ENCODE measurements at places on chromosomes 3 and 15.

- DNase-seq, result no peak
These were observed 21.7 kb downstream of the DZIP1L start for GRCh38 chr3:138093721-138094120.

DNA sequence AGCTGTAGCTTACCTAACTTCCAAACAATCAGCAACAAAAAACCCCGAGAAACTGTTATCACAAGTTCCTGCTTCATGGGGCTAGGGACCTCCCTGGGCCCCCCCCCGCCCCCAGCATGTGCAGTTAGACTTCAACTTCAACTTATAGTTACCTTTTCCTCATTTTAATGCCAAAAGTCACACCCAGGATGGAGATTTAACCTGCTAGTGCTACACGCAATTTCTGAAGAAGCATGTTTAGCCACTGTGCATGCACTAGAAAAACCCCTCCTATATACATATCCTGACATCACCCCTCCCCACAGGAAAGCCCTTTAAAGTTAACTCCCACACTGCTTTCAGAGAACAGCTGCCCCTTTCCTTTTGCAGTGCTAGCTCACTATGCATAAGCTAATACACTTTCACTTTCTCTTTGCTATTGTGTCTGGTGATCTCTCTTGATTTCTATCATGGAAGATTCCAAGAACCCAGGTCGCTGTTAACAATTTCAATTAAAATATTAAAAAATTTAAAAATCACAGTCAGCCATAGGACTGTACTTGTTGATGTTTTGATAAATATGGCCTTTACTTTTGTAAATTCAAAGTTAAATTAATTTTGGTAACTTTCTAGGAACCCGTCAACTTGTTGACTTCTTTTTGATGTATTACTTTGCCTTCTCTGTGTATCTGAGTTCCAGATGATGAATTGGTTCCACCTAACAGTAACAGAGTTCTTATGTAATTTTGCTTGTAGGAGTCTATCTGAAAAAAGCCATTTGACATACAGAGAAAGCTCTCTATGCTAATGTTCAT, 75.2 kb upstream of the ACAD9 start:
- DNase-seq, result no peak

DNA sequence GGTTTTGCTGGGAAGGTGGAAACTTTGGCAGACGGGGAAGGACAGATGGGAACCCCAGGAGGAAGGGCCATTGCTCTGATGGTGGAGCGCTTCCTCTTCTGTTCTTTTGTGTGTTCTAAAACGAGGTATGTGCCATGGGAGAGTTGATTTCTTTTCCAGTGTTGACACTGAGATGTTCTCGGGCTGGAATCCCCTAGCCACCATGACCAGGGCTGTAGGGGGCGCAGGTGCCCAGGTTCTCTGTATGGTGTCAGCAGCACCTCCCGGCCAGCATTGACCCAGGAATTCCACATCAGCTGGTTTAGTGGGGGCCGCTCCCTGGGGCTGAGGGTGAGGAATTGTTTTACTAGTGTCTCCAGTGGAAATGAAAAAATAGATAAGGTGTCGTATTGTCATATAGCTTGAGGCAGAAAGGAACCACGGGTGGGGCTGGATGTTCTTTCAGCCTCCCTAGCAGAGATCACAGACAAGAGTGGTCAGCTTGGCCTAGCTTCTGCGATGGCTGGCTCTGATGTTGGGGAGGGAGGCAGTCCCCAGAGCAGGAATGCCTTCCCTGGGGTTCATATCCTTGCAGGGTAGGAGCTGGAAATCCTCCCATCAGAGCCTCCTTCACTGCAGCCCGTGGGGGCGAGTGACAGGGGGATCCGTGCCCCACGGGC, 34.2 kb upstream of the ACAD9 start:
- no peak for DNase-seq

DNA sequence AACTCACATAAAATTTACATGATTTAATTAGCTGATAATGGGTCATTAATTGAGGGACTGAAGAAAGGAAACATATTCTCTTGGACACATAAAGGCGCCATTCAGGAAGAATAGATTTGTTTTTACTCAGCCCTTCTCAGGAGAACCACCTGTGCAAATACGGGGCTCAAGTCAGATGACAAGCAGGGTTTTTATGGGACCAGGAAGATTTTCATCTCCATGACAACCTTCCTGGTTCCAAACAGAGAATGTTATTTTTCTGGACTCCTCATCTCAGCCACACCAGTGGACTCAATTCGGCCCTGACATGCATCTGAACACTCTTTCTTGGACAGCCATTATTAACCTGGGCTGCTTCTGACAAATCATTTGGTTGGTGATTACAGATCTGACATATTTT, 120.5 kb downstream of the PDZRN3 start:
- no peak for DNase-seq

DNA sequence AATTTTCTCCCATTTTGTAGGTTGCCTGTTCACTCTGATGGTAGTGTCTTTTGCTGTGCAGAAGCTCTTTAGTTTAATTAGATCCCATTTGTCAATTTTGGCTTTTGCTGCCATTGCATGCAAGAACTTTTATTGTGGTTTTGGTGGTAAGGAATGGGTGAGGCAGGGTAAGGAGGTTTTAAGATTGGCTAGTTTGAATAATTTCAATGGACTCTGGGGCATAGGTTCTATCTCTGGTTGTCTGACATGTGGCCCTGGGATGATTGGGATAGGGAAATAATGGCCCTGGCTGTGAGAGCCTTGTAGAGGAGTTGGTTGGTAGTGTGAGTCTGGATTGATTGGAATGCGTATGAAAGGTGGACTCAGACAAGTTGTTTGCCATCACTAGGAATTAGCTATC, 38.0 kb downstream of the SEC22A start:
- no peak for DNase-seq

GRCh38 chr15:66847565-66847991, 145.5 kb downstream of the SMAD6 start:
- no peak for DNase-seq

- DNase-seq, result no peak
These were observed 73.0 kb downstream of the KLF13 start for GRCh38 chr15:31399544-31400171.

- peak; percentile 16 for DNase-seq
These were observed 113.9 kb downstream of the OXNAD1 start for GRCh38 chr3:16378920-16379319.

GRCh38 chr15:98002866-98003265, 42.4 kb downstream of the ARRDC4 start:
- no peak for DNase-seq

- no peak for DNase-seq
These were observed 15.3 kb upstream of the KBTBD12 start for GRCh38 chr3:127899766-127900165.

GRCh38 chr3:169044331-169045113, 619.0 kb downstream of the MECOM start:
- peak; percentile 82 for DNase-seq

DNA sequence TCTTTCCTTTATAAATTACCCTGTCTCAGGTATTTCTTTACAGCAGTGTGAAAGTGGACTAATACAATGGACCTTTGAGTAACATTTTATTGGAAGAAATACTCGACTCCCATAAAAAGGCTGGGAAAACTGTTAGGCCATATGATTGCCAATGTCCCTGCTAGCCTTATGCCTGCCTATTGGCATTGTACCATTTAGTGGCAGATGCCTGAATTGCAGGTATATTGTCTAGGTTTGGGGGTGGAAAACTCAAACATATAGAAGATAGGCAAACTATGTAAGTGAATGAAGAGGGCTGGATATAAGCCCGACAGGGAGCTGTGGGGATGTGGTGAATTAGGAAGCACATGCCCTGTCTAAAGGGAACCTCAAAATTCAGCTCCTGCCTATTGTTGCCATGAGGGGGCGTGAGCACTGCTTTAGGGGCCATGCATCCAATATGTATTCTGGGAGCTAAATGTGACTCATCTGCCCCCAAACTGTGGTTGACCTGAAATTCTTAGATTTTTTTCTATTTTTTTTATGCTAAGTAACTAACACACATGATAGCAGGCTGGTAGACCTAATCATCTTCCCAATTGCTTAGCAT, 65.2 kb upstream of the TRA2B start:
- DNase-seq, result peak; percentile 44

GRCh38 chr3:51722362-51722761, 15.5 kb downstream of the GRM2 start:
- no peak for DNase-seq

DNA sequence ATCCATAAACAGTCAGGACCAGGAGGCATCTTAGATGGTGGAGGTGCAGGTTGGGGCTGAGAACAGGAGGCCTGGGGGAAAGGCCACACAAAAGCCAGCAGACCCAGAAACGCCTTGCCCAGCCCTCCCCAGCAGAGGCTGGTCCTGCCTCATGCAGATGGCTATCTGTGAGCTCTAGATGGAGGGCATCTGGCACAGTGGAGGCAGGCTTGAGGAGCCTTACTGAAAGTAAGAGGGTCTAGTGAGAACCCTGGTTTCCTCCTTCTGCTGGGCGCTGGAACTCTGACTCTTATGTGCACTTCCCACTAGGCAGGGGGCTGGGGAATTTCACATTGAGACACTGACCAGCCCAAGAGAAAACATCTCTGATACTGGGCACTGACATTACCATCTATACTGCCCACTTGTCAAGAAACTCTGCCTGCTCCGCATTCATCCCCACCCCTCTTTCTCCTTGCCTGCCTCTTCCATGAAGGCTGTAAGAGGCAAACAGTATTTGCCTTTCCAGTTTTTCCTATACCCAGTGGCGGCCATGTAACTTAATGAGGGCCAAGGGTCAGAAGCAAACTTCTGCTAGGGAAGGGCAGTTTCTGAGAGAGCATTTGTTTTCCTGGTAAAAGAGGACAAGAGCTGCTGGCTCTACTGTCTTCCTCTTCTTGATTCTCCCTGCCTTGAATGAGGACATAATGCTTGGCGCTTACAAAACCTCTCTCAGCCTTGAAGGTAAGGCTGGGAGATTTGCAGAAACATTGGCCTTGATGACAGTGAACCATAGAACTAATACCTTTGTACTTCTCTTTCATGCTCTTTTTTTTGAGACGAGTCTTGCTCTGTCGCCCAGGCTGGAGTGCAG, 4.4 kb upstream of the SCN5A start:
- no peak for DNase-seq

GRCh38 chr3:127214975-127215374, 22.0 kb downstream of the PRR23E start:
- DNase-seq, result no peak

DNA sequence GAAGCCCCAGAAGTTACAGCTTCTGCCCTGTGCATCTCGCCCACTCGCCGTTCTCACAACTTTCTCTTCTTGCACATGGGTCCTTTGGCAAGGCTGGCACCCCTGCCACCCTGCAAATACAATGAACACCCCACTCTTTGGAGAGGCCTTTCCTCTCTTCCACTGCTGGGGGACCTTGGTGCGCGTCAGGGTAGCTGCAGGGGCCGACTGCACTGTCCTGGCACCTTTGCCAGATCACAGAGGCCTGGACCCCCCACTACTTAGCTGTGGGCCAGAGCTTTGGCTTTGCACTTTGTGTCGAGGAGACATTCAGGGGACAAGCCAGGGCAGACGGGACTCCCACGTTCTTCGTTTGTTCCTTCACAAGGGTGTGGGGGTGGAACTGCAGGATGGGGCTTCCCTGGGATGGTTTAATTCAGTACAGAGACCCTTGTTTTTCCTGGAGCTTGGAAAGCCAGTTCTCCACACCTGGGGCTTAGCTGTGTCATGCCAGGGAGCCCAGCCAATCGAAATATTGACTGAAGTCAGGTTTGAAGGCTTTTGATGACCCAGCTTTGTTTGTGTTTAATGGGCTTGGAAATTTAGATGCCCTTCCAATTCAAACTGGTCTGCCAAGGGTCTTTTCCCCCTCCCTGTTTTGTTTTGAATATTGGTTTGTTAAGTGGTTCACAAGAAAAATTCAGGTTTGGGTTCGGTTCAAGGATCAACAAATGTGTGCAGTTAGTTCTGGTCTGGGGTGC, 256.1 kb upstream of the TLE3 start:
- no peak for DNase-seq

DNA sequence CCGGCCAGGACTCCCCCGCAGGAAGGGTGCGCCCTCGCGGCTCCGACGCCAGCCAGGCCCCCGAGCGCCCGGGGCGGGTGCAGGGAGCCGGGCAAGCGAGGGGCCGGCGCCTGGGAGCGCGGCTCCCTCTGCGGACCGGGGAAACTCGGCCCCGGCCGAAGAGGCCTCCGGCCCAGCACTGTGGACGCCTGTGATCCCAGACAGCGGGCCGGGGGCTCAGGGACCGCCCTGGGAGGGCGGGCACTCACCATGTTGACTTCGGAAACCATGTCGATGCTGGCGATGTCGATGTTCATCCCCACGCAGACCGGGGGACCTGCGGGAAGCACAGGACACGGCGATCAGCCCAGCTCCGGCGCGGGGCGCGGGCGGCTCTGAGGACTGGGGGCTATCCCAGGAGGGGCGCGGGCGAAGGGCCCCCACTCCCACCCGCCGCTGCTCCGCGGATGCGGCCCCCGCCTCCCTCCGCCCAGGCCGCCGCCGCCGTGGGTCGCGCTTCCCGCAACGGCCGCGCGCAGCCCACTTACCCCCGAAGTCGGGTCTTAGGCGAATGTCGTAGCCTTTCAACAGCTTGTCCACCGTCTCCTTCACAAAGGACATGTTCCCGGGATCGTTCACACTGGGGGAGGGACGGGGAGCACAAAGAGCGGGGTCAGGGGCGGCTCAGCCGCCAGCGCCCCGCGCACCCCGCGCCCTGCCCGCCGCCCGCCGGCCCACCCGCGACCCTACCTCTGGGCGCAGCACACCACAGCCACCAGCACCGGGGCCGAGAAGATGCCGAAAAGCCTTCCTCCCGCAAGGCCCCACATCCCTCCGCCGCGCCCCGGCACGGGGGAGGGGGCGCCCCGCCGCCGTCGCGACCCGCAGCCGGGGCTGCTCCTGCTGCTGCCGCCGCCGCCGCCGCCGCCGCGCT, at the start of gene GABRB3:
GABRB3 (minus strand) TSS at position 913 of the 913 bp plus-strand sequence.
- no peak for DNase-seq

GRCh38 chr15:97691078-97691477, 269.4 kb upstream of the ARRDC4 start:
- DNase-seq, result no peak

DNA sequence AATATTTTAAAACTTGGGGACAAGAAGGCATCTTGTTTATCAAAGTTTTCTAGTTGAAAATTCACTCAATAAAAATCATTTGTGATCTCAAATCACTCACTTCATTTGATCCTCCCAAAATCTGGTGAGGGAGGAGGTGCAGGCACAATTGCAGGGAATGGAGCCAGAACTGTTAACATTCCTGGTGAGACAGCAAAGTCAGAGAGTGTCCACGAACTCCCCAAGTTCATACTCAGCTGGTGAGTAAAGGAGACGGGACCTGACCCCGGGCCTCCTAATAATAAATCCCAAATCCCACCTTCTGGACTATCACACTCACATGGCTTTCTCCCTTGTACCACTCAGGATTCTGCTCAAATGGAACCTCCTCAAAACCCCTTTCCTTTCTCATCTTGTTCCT, 252.3 kb upstream of the LRTM1 start:
- no peak for DNase-seq

DNA sequence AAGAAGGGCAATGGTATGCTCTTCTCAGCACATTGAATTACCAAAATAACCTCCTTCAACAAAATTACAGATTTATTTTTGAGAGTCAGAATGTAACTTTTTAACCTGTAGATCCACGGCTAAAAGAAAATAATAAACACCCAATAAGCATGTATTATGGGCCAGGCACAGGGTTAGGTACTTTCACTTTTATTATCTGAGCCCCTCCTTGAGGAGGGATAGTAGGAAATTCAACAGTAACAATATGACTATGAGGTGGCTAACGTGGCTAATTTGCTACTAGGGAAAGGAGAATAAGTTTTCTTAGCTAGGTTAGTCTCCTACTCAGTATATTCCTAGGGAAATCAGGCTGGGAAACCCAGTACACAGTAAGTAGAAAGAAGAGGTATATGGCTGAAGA, 306.9 kb downstream of the GAP43 start:
- DNase-seq, result no peak
